ENCODE measurements at places on chromosomes 7 and 10.

GRCh38 chr7:90931986-90932916, 332.0 kb upstream of the FZD1 start:
- peak; percentile 86 for DNase-seq

- no peak for DNase-seq
Measured at GRCh38 chr7:153847828-153848227, 204.4 kb upstream of the DPP6 start.

- no peak for DNase-seq
Measured at GRCh38 chr10:95360122-95360714, 69.4 kb upstream of the PDLIM1 start.

GRCh38 chr7:127718340-127718679, 66.3 kb downstream of the SND1 start:
- DNase-seq, result no peak

- no peak for DNase-seq
Measured at GRCh38 chr10:121248266-121248665, 350.0 kb downstream of the FGFR2 start.

GRCh38 chr7:143924851-143925250, 10.2 kb upstream of the OR2F2 start:
- no peak for DNase-seq

DNA sequence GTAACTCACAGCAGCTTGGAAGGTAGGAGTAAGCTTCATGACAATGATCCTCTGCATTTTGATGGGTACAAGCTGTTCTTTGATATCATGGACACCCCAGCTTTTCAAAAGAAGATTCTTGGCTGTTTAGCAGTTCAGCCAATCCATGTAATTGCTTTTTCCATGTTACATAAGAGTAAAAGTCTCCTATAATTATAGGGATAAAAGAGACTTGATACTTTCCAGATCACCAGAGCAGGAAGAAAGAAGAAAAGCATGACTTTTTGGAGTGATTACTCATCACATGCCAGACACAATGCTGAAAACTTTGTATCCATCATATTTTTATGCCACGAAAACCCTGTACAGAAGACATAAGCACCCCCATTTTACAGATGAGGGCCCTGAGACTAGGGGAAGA, 1049.7 kb downstream of the NRG3 start:
- DNase-seq, result no peak

DNA sequence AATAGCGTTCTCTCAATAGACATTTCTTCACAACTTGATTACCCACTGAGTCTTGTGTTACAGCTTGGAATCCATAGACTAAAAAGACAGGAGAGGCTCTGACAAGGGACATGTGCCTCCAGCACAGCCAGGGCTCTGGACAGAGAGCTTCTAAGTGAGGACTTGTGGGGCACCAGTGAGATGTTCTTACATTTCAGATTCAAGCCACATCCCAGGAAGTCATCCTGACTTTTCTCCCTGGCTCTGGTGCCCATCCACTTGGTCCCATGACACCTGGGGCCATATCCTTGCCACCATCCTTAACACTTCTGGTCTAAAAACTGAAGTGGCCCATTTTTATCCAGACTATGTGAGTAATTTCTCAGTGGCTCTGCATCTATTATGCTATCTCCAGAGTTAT, 440.1 kb downstream of the TCERG1L start:
- DNase-seq, result no peak

DNA sequence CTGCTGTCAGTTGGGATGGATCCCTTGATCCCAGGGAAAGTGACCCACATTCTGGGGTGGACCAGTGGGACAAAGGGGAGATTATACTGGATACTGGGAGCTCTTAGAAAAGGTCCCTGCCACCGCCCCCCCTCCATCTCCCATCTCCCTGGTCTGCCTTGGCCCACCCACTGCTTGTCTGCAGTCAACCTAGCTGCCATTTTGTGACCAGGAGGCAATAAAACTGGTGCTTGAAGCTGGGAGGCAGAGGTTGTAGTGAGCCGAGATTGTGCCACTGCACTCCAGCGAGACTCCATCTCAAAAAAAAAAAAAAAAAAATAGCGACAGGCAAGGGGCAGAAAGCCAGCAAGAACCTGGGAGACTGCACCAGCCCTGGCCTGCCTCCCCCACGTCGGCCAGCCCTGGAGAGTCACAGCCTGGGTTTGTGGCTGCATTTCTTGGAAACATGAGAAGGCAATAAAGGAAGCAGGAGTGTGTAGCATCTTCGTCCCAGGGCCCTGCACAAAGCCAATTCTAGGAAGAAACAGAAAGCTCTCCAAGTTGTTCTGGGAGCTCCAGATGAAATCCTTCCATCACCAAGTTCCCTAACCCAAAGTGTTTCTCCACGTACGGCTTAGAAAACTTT, 4.7 kb upstream of the ARPC1B start:
- DNase-seq, result no peak

DNA sequence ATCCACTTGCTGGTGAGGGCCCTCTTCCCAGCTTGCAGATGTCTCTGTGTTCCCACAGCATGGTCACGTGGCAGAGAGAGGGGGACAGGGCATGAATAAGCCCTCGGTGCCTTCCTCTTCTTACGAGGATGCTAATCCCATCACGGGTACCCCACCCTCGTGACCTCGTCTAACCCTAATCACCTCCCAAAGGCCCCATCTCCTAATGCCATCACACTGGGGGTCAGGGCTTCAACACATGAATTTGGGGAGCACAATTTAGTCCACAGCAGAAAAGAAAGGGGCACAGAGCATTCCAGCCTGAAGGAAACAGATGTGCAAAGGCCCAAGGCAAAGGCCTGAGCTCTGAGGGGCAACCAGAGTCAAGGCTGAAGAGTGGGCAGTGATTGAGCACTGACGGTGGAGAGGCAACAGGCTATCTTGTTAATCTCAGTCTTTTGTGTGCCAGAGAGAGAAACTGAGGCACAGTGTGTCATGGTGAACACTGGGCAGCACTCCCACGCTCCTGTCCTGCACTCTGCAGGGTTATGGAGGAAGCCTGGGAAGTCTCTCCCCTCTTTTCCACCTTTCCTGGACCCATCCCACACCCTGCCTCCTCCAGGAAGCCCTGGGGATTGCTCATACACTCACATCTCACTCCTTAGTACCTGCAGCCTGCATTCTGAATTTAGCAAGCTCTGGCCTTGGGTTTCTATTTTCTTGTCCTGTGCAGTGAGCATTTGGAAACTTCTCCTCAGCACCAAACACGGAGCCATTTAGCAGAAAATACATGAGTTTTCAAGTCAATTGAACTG, 49.0 kb downstream of the ALOX5 start:
- DNase-seq, result no peak

Data from NCI-H187 treated with DMSO at 0.1 percent for 48 hours (cell line).